ENCODE measurements at places on chromosomes 3 and 15.

DNA sequence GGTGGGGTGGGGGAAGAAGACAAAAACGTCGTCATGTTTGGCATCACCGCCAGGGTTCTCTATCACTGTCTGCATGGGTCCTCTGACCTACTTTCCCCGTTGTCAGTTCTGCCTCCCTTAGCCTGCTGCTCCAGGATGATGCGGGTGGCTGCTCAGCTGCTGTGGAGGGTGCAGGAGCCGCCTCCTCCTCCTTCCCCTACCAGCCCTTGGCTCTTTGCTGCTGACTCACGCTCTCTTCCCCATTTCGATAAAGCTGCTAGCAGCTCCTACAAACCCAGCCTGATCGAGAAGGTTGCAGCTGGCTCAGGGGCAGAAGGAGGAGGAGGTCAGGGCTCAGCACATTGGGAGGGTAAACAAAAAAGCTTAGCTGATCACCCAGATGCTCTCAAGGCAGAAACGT lies 49.5 kb upstream of the SEC13 start:
- no peak for DNase-seq

GRCh38 chr3:46778101-46778500 lies 60.4 kb upstream of the PRSS50 start:
- DNase-seq: no peak

GRCh38 chr15:86649277-86649676 lies 569.6 kb downstream of the AGBL1 start:
- DNase-seq: no peak

- DNase-seq: no peak
Observed at GRCh38 chr3:161413127-161413854, 42.0 kb upstream of the SPTSSB start.

GRCh38 chr3:137944593-137944992 lies 65.4 kb upstream of the CLDN18 start:
- DNase-seq: no peak

- no peak for DNase-seq
Observed at GRCh38 chr3:143090486-143090885, 29.1 kb upstream of the CHST2 start.

- no peak for DNase-seq
Observed at GRCh38 chr3:79148786-79149185, 619.0 kb downstream of the ROBO1 start.

GRCh38 chr3:45566196-45566595 lies 28.4 kb upstream of the LIMD1 start:
- no peak for DNase-seq

- no peak for DNase-seq
Observed at GRCh38 chr3:122784436-122784835, 9.2 kb downstream of the HSPBAP1 start.

GRCh38 chr15:31308185-31308639 lies 18.4 kb upstream of the KLF13 start:
- no peak for DNase-seq

- DNase-seq: no peak
Observed at GRCh38 chr15:73031648-73032047, 20.6 kb upstream of the NEO1 start.

GRCh38 chr15:61720197-61720704 lies 340.0 kb downstream of the VPS13C start:
- no peak for DNase-seq

- DNase-seq: no peak
Observed at GRCh38 chr3:2301361-2301760, 202.7 kb downstream of the CNTN4 start.

- no peak for DNase-seq
Observed at GRCh38 chr3:52483081-52483480, 12.1 kb upstream of the STAB1 start.

GRCh38 chr15:77209221-77209620 lies 138.3 kb upstream of the TSPAN3 start:
- DNase-seq: no peak

DNA sequence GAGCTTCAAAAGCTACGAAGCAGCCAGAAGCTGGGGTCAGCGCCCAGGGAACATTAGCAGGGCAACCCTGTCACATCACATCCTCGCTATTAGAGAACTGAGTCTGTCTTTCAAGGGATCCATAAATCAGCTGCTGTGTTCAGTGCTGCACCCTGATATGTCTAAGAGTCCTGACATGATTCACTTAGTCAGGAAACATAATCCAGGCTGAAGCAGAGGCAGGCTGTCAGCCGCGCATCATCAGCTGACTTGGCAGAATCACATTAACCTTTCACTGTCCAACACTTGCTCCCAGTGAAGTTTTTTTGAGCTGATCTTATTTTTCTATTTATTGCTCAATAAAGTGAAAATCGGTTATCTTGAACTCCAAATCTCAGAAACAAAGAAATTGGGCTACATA lies 23.5 kb downstream of the MYH15 start:
- no peak for DNase-seq

DNA sequence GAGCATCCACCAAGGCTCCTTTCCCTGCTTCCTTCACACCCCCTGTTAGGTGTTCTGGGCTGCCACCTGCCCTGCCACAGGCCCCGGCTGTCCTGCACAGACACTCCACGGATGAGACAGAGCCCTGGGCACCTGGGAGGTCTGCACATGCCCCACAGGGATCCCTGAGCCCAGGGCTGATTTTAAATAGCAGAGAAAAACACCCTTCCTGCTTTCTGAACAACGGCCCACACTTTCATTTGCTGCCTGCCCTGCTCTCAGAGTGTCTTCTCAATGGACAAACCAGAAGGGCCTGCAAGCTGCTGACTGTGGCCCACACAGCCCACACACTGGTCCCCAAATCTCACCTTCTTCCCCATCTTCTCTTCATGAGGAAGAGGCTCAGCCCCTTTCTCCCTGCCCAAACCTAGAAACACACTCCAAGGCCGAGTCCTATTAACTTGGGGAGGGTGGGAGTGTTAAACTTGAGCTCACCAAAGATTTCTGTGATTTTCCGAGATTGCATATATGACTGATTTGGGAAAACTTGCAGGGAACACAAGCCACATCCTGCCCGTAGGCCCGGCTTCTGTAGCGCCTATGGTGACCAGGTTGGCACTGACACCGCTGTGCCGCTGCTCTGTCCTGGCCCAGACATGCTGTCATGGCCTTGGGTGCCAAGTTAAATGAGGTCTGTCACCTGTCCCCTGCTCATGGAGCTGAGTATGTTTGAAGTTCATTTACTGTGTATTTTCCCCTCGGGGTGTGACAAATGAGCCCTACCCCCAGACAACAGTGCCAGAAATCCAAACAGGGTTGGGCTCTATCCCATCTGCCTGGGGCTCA lies 47.2 kb upstream of the KLF13 start:
- DNase-seq: no peak

Data from CD4-positive, alpha-beta T cell (primary cell).